ENCODE measurements at places on chromosomes 1 and 21. TPM values are rescaled to one million over a fixed set of nuclear protein-coding genes. Genes with fewer than 3 reads are reported as not detected.

CELSR2 gene
- 25.0 TPM for total RNA-seq

DNA sequence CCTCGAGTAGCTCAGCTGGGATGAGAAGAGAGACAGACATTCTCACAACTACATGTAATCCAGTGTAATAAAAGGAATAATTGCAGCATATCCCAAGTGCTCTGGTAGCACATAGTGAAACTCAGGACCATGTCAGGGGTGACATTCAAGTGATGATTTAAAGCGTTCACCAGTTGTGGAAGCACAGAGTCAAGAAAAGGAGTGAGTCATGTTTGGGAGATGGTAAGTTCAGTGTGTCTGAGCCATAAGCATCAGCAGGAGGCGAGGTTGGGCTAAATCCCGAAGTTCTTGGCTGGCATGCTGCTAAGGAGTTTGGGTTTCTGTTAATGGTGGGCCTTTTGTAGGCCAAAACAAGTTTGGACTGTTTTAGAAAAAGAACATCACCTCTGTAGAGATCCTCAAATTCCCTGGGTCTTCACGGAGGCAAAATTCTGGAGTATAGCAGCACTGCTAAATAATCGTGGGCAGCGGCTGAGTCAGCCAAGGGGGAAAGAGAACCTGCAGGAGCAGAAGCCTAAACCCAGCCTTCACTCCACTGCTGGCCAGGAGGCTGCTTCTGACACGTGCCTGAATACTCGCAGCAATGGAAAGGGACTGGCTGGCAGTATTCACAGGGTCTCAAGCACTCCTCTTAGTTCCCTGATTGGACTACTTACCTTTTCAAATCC is 7.2 kb upstream of the NHLH1 start:
- no peak for DNase-seq
- no peaks in the 10 kb centered on the region for H3K27me3 ChIP-seq
- peaks cover 8% of the 10 kb centered on the region for H3K4me1 ChIP-seq
- H3K36me3 ChIP-seq: peaks cover 40% of the 10 kb centered on the region
- H3K4me3 ChIP-seq: no peak overlapping the region

GJC2 gene
- total RNA-seq: 2.5 TPM

DNA sequence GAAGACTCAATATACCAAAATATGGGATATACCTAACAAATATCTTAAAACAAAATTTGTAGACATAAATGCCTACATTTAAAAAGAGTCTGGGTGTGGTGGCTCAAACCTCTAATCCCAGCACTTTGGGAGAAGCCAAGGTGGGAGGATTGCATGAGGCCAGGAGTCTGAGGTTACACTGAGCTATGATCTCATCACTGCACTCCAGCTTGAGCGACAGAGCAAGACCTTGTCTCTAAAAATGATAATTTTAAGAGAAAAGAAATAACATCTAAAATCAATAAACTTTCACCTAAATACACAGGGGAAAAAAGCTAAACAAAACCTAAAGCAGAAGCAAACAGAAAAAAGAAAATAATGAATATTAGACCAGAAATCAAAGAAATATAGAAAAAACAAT is 102.7 kb upstream of the PBX1 start:
- no peaks in the 10 kb centered on the region for H3K4me1 ChIP-seq
- peaks cover 4% of the 10 kb centered on the region for H3K36me3 ChIP-seq
- no peaks in the 10 kb centered on the region for H3K27me3 ChIP-seq
- no peak overlapping the region for H3K27ac ChIP-seq
- H3K4me3 ChIP-seq: no peak overlapping the region

COX20 gene
- total RNA-seq: 29.3 TPM
